ENCODE measurements at places on chromosomes 4 and X.
A peak's percentile ranks its signal among the peaks of the same experiment; 100 is the strongest.

- no peak for DNase-seq
Measured at GRCh38 chrX:118631586-118631985, 95.8 kb upstream of the IL13RA1 start.

- no peak for DNase-seq
Measured at GRCh38 chr4:139633661-139634060, 32.0 kb upstream of the MGST2 start.

- DNase-seq: peak; percentile 50
Measured at GRCh38 chr4:5752376-5753184, 41.6 kb downstream of the EVC start.

- no peak for DNase-seq
Measured at GRCh38 chr4:154307451-154307850, 184.1 kb downstream of the DCHS2 start.

DNA sequence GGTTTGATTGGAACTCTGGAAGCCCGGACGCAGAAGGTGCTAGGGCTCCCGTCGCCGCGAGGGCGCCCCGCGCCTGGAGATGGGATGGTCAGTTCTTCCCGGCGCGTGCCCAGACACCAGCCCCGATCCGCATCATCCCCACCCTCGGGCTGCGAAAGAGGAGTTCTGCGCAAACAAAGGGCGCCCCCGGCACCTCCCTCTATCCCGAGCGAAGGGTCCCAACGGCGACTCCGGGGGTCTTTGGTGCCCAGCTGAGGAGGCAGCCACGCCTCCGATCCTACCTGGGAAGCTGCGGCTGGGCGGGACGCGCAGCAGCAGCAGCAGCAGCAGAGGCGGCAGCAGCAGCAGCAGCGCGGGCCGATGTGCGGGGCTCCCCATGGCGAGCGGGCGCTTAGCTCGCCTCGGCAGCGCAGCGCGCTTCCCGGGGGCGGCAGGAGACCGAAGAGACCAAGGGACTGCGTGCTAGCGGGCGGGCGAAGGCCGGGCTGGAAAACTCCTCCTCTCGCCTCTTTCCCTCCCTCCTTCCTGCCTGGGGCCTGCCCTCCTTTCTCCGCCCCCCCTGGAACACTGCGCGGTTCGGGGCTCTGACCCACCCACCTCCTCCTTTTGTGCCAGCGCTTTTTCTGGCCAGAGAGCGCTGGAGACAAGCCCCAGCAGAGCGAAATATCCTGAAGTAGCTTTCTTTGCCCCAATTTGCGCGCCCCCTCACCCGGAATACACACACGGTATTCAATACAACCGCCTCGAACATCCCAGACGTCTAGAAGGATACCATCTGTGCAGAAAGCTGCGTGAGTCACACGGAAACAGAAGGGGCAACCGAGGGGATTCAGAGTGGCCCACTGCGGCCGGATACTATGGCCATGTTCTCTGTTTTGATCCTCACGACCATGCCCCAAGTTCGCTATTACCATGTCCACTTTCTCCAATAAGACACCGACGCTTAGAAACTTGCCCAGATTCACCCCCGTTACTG, at the start of gene SRPX:
TSS of gene SRPX (minus strand) at position 457 of the 976 bp plus-strand sequence. CDS start at position 378, 79 bp downstream.
- DNase-seq: no peak
